ENCODE measurements at places on chromosomes 3 and 15. TPM values are rescaled to one million over a fixed set of nuclear protein-coding genes. Genes with fewer than 3 reads are reported as not detected.

Gene LRRC15
- polyA plus RNA-seq: 0.08 TPM

Gene RAD51
- polyA plus RNA-seq: 0.74 TPM

GRCh38 chr3:45868650-45869049, 17.7 kb upstream of the CCR9 start:
- H3K4me1 ChIP-seq: no peaks in the 10 kb centered on the region
- H3K36me3 ChIP-seq: no peaks in the 10 kb centered on the region
- H3K27ac ChIP-seq: no peak overlapping the region
- H3K27me3 ChIP-seq: no peaks in the 10 kb centered on the region
- no peak for DNase-seq
- no peak overlapping the region for H3K4me3 ChIP-seq

- H3K36me3 ChIP-seq: no peaks in the 10 kb centered on the region
- no peak overlapping the region for H3K27ac ChIP-seq
- no peak for DNase-seq
- H3K27me3 ChIP-seq: no peaks in the 10 kb centered on the region
Observed at GRCh38 chr3:189898559-189899153, 222.0 kb downstream of the P3H2 start.

DNA sequence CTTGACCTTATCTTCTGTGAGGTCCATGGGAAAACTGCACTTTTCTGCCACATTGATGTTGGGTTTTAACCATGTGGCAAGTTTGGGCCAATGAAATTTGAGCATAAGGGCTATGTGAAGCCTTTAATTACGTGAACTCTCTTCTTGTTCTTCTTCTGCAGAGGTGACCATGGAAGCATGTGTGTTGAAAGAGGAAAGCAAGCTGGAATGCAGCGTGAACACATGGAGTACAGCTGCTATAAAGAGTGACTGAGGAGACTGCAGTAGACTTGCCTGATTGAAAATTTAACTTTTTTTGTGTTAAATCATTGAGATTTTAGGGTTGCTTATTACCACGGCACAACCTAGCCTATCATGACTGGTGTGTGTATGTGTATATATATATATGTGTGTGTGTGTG, 347.3 kb downstream of the ZIC1 start:
- DNase-seq: no peak
- no peaks in the 10 kb centered on the region for H3K4me1 ChIP-seq
- no peak overlapping the region for H3K4me3 ChIP-seq
- no peaks in the 10 kb centered on the region for H3K27me3 ChIP-seq

DNA sequence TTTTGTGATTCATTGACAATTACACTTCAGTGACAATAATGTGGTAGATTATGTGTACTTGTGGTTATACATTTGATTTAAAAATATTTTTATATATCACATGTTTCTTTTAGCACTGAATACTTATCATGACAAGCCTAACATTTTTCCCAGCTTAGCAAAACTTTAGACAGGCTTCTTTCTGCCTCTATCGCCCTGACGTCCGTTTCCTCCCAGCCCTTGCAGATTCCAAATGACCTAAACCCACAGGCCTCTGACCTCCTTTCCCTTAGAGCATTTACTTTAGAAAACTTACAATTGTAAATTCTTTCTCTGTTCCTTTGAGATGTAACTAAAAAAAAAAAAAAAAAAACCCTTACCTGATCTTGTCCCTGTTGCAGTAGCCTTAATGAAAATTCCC, 326.1 kb downstream of the UNC13C start:
- no peaks in the 10 kb centered on the region for H3K4me1 ChIP-seq
- no peaks in the 10 kb centered on the region for H3K36me3 ChIP-seq
- H3K4me3 ChIP-seq: no peak overlapping the region

- DNase-seq: no peak
- no peaks in the 10 kb centered on the region for H3K27me3 ChIP-seq
- H3K36me3 ChIP-seq: no peaks in the 10 kb centered on the region
- no peaks in the 10 kb centered on the region for H3K4me1 ChIP-seq
- H3K27ac ChIP-seq: no peak overlapping the region
Observed at GRCh38 chr3:71984843-71985613, 200.1 kb upstream of the PROK2 start.

DNA sequence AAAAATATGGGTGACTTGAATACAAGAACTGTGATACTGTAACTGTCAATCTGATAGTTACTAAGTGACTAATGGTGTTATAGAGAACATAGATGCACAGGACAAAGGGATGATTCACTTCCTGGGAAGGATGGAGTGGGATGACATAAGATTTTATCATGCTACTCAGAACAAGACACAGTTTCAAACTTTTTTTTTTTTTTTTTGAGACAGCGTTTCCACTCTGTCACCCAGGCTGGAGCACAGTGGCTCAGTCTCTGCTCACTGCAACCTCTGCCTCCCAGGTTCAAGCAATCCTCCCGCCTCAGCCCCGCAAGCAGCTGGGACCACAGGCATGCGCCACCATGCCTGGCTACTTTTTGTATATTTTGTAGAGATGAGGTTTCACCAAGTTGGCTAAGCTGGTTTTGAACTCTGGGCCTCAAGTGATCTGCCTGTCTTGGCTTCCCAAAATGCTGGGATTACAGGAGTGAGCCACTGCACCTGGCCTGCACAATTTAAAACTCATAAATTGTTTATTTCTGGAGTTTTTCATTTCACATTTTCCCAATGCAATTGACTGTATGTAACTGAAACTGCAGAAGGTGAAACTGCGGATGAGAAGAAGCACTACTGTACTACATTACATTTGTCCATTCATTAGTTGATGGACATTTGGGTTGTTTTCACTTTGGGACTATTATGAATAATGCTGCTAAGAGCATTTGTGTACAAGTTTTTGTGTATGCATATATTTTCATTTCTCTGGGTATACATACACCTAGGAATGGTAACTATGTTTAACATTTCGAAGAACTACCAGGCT, 40.6 kb downstream of the ADIPOQ start:
- H3K36me3 ChIP-seq: no peaks in the 10 kb centered on the region
- no peak overlapping the region for H3K27ac ChIP-seq
- no peak for DNase-seq
- no peaks in the 10 kb centered on the region for H3K4me1 ChIP-seq
